ENCODE measurements at places on chromosomes 12 and 14.

DNA sequence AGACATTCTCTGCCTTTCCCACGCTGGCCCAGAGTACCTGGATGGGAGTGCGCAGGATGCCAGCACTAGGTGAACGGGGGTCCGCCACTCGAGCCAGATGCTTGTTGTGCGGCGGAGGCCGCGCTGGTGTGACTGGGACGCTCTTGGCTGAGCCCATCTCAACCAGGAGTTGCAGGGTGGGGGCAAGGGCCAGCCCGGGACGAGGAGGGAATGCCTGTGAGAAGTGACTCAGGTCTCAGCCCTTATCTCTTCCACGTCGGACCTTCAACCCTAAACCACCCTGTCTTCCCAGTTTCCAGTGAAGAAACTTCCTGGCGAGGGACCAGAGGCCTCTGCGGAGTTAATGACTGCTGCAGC, 312 bp downstream of the CDCA3 start:
- no peak for DNase-seq

- DNase-seq = no peak
Measured at GRCh38 chr12:21998295-21998694, 47.7 kb upstream of the CMAS start.

- peak; percentile 51 for DNase-seq
Measured at GRCh38 chr14:103708750-103709187, 6.5 kb downstream of the XRCC3 start.

GRCh38 chr12:92549516-92549915, 153.3 kb upstream of the PLEKHG7 start:
- no peak for DNase-seq
